Kidney epithelial cell (primary cell): ENCODE measurements at places on chromosomes 1 and 21. TPM values are rescaled to one million over a fixed set of nuclear protein-coding genes. Genes with fewer than 3 reads are reported as not detected.

DNA sequence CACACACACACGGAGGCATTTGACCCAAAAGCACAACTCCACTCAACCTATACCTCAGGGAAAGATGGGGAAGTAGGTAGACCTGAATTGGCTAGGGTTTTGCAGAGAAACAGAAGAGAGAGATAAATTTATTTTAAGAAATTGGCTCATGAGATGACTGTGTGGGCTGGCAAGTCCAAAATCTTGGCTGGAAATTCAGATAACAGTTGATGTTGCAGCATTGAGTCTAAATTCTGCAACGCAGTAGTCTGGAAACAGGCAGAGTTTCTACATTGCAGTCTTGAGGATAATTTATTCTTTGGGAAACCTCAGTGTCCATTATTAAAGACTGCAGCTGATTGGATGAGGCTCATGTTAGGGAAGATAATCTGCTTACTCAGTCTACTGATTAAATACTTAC is 4.3 kb upstream of the LCE2B start:
- DNase-seq = no peak

DNA sequence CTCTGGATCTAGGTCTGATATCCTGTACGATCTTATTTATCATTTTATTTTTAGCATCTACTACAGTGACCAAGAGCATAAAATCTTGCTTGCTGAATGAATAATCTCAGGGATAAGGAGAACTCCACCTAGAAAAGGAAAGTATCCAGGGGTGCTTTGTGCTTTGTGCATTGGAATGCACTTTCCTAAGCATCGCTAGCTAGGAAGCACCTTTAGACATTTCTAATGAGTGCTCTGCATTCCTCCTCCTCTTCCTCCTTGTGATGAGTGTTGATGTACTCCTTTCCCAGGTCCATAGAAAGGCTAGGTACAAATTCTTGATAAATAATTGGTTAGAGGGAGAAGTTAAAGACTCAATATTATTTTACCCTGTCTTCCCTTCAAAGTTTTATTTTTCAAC is 31.4 kb downstream of the TCEANC2 start:
- no peak for DNase-seq

GRCh38 chr1:53409233-53409632 is 50.0 kb upstream of the DMRTB1 start:
- DNase-seq = no peak

DNA sequence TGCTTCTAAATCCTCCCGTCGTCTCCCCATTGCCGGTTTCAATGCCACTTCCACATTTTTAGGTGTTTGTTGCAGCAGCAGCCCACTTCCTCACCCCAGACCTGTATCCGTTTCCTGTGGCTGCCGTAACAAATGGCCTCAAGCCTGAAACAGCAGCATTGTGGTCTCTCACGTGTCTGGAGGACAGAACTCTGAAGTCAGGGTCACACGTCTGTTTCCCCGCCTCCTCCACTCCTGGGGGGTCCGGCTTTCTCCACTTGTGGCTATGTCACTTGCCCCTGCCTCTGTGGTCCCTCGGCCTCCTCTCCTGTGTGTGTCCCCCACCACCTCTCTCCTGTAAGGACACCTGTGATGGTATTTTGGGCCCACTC is 21.8 kb downstream of the TRPM2 start:
- DNase-seq = no peak

DNA sequence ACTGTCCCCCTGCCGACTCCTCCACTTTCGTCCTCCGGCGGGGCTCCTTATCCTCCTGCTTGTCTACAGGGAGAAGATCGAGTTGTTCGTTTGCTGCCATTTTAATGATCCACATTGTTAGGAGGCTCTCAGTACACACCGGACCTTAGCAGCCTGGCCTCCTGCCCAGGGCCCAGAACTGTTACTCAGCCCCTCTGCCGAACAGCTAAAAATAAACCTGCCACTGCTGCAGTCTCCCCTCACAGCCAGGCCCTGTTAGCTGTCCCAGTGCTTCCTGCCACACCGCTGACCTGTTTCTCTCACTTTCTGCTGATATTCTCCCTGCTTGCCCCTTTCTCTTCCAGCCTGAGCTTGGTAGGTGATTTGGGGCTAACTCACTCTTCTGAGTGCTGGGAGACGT is 8.3 kb downstream of the MAPKAPK2 start:
- no peak for DNase-seq

DNA sequence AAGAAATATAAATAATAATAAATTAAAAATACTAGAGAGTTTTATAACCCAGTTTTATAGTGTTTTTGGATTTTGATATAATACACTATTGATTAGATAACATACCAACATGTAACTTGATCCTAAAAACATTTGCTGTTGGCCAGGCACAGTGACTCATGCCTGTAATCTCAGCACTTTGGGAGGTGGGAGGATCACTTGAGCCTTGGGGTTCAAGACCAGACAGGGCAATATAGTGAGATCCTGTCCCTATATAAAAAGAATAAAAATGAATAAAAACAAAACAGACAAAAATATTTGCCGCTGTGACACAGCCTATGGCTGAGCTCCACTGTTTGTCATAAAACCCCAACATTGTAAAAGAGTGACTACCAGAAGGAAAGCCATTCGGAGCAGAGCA is 26.1 kb downstream of the VPS13D start:
- no peak for DNase-seq

The LCE1E gene
- total RNA-seq = not detected in 2 replicates
